ENCODE measurements at places on chromosomes 11 and 22.

DNA sequence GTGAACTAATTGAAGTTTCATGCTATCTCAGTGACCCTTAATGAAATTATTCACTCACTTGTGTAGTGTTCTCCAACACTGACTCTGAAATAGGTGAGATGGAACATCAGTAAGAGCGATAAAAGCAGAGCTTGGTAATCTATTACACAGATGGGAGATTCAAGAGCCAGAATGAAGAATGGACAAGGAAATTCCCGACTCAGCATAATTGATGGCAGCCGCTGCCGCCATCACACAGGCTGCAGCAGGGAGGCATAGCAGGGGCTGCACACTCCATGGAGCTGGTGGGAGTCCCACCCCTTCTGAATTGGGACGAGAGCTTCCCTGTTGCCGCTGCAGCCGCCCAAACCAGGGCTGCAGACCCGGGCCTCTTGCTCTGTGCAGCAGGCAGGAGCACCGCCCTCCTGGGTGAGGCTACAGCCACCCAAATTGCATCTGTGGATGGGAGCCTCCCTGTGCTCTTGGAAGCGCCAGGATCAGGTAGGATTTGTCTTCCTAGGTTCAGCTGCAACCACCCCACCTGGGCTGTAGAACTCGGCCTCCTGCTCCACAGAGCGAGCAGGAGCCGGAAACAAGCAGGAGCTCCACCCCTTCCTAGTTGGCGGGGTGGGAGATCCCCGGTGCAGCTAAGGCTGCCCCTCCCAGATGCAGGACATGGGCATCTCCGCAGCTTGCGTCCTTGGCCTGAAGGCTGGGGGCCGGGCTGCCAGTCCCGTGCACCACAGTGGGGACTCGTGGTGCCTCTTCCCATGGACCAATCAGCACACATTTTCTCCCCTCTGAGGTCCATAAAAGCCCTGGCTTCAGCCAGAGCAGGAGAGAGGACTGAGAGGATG, 535.1 kb upstream of the LUZP2 start:
- no peak for DNase-seq

GRCh38 chr11:77779935-77780334, 40.6 kb downstream of the RSF1 start:
- DNase-seq = no peak

DNA sequence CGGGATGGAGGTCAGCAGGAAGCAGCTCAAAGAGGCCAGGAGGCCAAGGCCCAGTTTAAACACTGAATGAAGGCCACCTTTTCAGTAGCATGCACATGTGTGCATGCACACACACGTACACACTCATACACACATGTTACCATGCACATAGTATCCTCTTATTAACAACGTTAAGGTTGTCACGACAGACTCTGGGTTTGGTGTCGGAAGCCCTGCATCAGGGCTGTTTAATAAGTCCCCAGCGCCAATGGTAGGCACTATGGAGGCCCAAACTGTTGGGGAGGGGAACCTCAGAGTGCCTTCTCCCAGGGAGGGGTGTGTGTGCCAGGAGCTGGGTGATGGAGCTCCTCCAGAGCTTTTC, 39.5 kb upstream of the ADA2 start:
- DNase-seq = no peak

DNA sequence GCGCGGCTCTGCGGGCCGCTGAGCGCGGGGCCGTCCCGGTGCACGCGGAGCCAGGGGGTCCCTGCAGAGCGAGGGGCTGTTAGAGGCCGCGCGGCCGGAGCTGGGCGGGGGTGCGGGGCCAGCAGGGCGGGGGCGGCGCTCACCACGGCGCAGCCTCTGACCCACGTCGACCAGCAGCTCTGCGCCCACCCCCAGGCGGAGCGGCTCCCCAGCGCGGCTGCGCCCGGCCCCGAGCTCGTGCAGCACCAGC, 385 bp upstream of the SCO2 start:
- no peak for DNase-seq

Data from NCI-H524 treated with DMSO at 0.1 percent for 48 hours (cell line).